Mucosa of descending colon (tissue), 3 donors: ENCODE measurements at places on chromosomes 5 and 9. TPM values are rescaled to one million over a fixed set of nuclear protein-coding genes. Genes with fewer than 3 reads are reported as not detected.

The PAIP2 gene
- 44.5 TPM for total RNA-seq

The PCDHA4 gene
- 0.93 TPM for total RNA-seq

The HRCT1 gene
- total RNA-seq: 161 TPM

The C5orf22 gene
- total RNA-seq: 24.0 TPM

The LIX1 gene
- not detected for total RNA-seq

The ENG gene
- 34.8 TPM for total RNA-seq

The GBGT1 gene
- total RNA-seq: 14.0 TPM

The SEMA5A gene
- total RNA-seq: 33.6 TPM

The MYMK gene
- not detected for total RNA-seq

The TLX3 gene
- not detected for total RNA-seq
